ENCODE measurements at places on chromosomes 7 and 10.
A peak's percentile ranks its signal among the peaks of the same experiment; 100 is the strongest.

DNA sequence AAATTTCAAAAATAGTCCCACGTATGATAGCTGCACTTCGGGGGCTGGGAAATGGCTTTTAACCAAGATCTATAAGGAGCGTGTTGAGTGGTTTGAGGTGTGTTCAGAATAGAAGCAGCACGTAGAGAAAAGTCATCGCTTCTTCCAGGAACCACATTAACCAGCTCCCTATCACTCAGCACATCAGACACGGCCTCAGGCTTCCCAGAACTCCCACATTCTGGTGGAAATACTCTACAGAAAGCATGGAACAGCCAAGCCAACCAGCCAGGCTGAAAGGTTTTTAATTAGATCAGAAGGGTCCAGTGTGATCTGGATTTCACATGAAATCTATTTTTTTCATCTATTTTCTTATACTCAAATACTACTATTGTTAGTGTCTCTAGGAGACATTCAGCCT is 231.5 kb upstream of the NRP1 start:
- DNase-seq, result no peak

DNA sequence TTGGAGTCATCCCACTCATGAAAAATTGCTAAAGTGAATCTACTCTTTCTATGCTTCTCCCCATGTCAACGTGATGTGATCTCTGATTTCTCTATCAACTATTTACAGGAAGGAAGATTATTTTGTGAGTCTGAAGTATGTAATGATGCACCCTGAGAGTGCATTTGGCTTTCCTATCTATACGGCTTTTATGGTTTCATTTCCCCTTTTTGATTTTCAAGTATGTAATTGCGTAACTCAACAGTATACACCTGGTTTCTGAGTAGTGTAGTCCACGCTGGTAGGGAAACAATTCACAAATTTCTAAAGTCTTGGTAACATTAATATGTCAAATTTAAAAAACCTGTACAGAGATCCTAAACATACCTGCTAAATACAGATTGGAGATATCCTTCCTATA is 194.7 kb upstream of the SEMA3A start:
- DNase-seq, result no peak

- DNase-seq, result no peak
Measured at GRCh38 chr10:131933016-131933695, 32.3 kb downstream of the PPP2R2D start.

- no peak for DNase-seq
Measured at GRCh38 chr10:87093632-87094372, 841 bp downstream of the GLUD1 start.

- peak; percentile 27 for DNase-seq
Measured at GRCh38 chr10:67697724-67698131, 1.7 kb upstream of the CTNNA3 start.

DNA sequence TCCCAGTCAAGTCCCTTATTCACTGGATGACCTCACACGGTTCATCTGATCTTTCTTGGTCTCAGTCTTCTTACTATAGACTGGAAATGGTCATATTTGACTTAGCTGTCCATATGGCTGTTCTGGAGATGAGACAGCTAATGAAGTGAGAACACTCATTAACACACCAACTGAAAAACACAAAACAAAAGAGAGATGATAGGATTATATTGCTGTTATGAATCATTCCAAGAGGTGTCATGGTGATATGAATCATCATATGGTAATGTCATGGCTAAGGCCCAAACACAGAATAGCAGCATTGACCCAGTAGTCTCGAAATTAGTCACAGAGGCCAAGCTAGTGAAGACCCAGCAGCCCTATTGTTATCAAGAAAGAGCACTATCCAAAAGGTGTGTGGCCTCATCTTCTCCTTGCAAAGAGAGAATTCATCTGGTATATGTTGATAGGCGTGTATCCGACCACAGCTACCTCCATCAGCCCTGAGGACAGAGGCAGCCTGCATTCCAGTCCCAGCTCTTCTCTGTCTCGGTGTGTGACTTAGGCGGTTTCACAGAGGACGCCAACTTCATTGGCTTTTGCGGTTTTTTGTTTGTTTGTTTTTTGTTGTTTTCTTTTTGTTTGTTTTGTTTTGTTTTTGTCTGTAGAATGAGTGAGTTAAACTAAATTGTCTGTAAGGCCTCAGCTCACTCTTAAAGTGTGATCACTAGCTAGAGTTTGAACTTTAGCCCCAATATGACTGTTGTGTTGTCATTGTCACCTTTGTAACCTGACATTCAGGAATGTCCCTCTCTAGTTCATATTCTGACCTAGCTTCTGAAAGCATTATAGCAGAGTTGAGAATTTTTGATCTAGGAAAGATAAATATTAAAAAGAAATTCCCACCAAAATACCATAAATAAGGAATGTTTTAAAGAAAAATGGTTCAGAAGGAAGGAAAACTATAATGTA is 97.4 kb upstream of the PDCD4 start:
- peak; percentile 29 for DNase-seq

- no peak for DNase-seq
Measured at GRCh38 chr7:155722936-155723335, 78.5 kb downstream of the RBM33 start.

GRCh38 chr10:113410618-113411017 is 142.2 kb upstream of the HABP2 start:
- no peak for DNase-seq

- peak; percentile 24 for DNase-seq
Measured at GRCh38 chr10:15472431-15473395, 101.6 kb upstream of the FAM171A1 start.

DNA sequence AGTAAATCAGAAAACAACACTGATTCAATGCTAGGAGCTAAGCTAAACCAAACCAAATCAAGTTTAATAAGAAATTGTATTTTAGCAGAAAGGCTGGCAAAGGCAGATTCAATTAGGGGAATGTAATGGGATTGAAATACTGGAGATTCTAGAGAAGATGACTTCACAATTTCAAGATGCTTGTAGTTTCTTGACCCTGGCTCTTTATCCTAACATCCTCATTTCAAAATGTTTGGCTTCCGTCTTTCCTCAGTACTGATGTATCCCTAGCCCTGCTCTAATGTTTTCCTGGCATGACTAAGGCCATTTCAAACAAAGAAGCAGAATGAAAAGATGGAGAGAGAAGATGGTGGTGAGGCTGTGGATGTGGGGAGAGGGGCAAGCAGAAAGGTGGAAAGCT is 2.7 kb upstream of the JCAD start:
- peak; percentile 81 for DNase-seq

GRCh38 chr10:95756041-95756761 is at the start of gene ENTPD1:
TSS of gene ENTPD1 (plus strand) at chr10:95756163. CDS start at chr10:95756240, 77 bp downstream.
- no peak for DNase-seq

- no peak for DNase-seq
Measured at GRCh38 chr7:104901240-104901619, 112.8 kb upstream of the KMT2E start.

DNA sequence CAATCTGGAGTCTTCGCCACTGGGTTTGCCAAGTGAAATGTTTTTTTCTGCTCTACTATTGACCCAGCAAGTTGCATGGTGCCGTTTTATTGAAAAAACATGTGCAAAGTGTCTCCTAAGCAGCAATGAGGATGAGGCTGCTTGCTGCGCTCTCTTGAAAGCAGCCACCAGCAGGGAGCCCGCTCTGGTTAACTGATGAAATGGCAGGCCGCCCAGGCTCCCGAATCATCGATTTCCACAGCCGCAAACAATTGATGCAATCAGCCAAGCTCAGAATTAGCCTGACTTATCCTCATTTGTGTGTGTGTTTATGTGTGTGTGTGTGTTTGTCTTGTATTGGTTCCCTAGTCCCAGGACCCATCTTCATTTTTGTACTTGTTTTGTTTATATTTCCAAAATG is 22.2 kb upstream of the LYZL1 start:
- no peak for DNase-seq

DNA sequence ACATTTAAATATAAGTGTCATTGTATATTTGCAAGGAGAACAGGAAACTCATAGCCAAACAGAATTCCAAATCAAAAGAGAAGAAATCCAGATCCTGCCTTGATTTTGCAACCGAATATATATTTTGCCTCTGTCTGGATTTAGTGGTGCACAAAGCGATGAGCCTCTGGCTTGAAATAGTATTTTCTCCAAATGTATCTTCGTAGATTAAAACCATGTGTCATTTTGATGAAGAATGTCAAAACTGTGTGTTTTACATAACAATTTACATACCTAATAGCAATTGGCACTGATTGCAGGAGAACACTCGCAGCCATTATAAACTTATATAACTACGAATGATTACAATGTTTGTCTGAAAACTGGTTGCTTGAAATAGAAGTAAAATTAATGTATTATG is 156.4 kb downstream of the ARID5B start:
- no peak for DNase-seq

- DNase-seq, result peak; percentile 51
Measured at GRCh38 chr10:89279421-89279869, 22.4 kb upstream of the IFIT2 start.

GRCh38 chr10:48254750-48255512 is 19.6 kb downstream of the FRMPD2 start:
- no peak for DNase-seq

DNA sequence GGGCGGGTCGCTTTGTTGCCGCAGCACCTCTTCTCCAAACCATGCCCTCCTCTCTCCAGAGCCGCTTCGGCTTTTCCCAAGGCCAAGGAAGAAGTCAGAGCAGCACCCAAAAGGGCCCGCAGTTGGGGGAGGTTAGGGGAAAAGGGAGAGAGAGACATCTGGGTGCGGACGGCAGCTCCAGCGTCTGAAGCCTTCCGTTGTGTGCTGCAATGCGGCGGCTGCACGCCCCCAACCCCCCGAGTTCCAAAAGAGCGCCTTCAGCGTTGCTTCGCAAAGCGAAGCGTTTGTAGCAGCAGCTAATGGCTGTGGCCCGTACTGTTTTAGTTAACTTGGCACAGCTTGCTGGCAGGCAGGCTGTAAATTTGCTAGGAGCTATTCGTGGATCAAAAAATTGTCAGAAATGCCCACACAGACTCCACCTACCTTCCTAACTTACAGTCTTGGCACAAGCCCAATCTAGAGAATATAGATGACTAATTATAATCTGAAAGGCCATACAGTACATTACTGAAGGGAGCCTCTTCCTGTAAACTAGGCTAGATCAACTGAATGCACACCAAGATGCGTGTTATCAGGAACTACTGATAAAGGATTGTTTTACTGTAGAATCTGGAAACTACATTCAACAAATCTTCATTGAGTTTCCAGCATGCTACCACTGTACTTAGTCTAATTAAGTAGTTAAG is 1.1 kb upstream of the KBTBD2 start:
- no peak for DNase-seq

- no peak for DNase-seq
Measured at GRCh38 chr10:78985973-78986818, 82.6 kb upstream of the ZMIZ1 start.

GRCh38 chr7:121366852-121367431 is 29.2 kb downstream of the FAM3C start:
- DNase-seq, result no peak

GRCh38 chr7:47416492-47417480 is 165.1 kb downstream of the TNS3 start:
- no peak for DNase-seq

- no peak for DNase-seq
Measured at GRCh38 chr7:54591404-54592386, 49.5 kb downstream of the VSTM2A start.

GRCh38 chr10:117933036-117933435 is 113.7 kb downstream of the RAB11FIP2 start:
- peak; percentile 28 for DNase-seq

DNA sequence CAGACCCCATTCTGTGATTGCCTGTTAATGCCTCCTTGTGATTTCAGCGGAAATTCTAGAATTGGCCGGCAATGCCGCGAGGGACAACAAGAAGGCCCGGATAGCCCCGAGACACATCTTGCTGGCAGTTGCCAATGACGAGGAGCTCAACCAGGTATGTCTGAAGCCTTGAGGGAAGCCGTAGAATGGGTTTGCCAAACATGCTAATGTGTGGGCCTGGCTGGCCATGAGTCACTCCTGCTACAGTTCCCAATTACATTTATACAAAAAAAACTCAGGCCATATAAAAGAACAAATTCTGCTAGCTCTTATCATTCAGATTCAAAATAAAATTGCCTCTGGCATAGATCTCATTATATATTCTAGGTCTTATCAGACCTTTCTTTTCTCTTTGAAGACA is 37.4 kb downstream of the MACROH2A2 start:
- no peak for DNase-seq

- no peak for DNase-seq
Measured at GRCh38 chr10:69377191-69377590, 39.5 kb downstream of the TACR2 start.

- DNase-seq, result peak; percentile 30
Measured at GRCh38 chr10:43998021-43998809, 349.5 kb upstream of the ZNF32 start.

DNA sequence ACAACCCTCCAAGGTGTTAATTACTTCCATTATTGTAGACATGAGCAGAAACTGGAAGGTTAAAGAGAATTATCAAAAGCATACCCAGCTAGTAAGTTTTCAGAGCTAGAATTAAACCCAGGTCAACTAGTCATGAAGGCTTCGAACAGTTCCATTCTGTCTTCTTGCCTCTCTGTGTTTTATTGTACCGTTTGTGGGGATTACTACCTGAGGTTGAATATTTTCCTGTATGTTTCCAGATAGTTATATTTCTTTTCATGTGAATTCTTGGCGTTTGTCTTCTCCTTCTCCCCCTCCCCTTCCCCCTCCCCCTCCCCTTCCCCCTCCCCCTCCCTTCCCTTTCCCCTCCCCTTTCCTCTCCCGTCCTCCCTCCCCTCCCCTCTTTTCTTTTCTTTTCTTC is 218.0 kb upstream of the GALNT17 start:
- DNase-seq, result no peak

GRCh38 chr7:5557920-5558401 is 134.3 kb upstream of the TNRC18 start:
- no peak for DNase-seq

- DNase-seq, result no peak
Measured at GRCh38 chr10:30434273-30435072, 489 bp downstream of the MAP3K8 start.

DNA sequence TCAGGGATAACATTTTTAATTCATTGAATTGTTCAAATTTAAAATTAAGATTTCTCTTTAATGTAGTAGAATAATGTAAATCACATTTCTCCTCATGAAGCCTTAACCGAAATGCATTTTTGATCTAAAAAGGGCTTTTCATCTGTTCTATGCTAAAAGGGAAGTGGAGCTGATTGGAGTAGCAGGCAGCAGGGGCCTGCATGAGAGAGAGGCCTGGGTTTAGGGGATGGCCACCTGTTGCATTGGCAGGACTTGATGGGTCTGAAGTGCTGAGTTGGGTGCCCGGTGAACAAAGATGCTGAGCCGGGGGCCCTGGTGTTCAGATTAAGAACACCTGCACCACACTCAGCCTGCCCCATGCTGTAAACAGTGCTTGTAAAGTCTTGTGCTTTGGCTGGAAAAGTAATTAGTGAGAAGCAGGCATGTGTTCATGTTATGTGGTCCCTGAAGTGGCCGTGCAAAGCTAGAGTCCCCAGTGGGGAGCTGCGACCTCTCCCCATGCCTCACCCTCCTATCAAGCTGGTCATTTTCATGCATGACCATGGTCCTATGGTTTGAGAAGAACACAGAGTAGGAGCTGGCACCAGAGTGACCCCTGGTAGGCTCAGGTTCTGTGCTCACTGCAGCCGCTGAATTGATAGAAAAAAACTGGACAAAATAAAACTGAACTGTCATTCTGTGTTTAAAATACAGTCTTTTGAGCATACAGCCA is 124.3 kb downstream of the ADCY1 start:
- no peak for DNase-seq
